Muscle of arm (tissue), 14 donors: ENCODE measurements at places on chromosomes 16 and 17.

DNA sequence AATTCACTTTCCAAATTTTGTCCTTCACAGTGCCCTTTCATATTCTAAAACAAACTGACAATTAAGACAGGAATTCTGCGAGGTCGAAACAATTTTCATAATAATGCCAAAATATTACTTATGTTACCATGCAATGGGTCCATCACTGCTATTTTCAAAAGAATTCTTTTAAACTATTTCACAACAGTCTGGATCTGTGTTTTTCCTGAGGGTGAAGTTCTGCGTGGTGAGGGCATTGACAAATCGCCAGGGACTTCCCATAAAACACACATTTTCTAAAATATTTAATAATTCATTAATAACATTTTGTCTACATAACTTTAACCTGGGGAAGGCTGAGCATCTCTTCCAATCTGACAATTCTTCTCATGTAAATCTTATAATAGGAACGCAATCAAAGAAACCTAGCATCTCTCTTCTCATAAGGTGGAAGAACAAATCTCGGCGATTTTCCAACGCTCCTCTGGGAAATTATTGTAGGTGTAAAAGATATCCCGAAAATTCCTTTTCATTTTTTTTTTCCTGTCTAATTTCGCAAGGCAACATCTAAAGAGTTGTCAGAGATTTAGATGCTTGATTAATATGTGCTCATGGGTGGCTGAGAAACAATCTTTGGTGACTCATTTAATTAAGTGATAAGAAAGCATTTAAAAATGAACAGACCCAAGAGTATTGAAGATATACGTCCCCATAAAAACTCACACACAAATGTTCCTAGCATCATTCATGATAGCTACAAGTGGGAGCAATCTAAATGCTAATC is 41.5 kb downstream of the CALB2 start:
- no peak for DNase-seq

DNA sequence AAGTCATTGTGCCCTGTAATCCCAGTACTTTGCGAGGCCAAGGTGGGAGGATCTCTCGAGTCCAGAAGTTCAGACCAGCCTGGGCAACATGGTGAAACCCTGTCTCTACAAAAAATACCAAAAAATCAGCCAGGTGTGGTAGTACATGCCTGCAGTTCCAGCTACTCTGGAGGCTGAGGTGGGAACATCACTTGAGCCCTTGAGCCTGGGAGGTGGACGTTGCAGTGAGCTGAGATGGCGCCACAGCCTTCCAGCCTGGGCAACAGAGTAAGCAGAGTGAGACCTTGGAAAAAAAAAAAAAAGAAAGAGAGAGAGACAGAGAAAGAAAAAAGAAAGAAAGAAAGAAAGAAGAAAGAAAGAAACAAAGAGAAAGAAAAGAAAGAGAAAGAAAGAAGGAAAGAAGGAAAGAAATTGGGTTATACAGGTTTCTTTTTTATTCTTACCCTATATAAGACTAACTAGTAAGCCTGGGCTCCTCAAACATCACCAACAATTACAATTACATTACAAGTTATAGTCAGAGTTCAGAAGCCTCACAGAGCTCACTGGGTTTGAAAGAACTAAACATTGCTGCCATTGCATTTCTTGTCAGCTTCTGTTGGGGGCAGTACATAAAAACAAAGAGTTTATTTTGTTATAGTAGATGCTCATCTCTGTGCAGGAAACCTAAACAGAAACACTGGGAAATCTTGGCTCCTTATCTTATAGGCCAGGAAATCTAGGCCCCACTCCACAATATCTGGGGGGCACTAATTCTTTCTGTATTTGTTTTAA is 6.7 kb upstream of the ABCA9 start:
- DNase-seq = no peak

DNA sequence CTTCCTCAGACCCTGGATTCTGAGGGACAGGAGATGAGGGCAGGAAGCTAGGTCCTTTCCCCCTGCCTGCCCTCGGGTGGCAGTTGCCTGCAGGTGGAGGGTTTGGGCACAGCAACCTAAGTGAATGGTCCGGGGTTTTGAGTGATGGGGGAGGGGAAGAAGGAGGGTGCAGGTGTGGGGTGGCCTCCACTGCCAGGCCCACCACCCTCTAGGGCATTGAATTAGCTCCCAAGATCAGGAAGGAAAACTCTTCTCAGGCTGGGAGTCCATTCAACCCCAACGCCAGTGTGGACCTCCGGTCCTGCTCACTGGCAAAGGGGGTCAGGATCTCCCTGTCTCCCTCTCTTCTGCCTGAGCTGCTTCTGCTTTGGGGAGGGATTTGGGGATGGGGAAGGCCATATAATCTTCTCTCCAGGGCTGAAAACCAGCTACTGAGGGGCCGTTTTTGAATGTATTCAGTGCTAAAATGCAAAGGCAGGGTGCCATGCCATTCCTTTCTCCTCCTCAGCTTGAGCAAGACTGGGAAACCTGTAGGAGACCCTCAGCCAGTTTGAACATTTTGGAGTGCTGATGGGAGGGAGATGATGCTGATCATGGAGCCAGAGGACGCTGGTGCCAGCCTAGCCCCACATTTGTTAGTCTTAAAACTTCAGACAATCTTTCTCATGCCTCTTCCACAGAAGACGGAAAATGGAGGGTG is 18.8 kb downstream of the GRB7 start:
- no peak for DNase-seq

DNA sequence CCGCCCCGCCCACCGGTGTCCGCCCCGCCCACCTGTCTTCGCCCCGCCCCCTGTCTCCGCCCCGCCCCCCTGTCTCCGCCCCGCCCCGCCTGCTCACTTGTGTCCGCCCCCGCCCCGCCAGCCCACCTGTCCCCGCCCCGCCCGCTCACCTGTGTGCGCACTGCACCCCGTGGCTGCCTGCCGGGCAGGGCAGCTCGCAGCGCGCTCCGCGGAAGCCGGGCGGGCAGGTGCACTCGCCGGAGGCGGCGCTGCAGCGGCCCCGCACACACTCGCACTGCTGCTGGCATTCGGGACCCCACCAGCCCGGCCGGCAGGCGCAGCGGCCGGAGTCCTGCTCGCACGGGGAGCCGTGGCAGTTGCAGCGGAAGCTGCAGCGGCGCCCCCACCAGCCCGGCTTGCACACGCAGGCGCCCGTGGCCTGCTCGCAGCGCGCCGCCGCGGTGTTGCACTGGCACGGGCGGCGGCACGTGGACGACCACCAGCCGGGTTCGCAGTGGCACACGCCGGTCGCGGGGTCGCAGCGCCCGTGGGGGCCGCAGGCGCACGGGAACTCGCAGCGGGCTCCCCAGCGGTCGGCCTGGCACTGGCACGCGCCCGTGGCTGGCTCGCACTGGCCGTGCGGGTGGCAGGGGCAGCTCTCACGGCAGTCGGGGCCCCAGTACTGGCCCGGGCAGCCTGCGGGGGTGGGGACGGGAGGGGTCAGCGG is 2.1 kb downstream of the SCARF1 start:
- no peak for DNase-seq

GRCh38 chr17:38674014-38674748 is 576 bp downstream of the EPOP start:
- no peak for DNase-seq
